Cortex of kidney (tissue), 1 donor: ENCODE measurements at places on chromosomes 1 and 21.

GRCh38 chr1:17618558-17619247, 79.2 kb downstream of the ARHGEF10L start:
- no peak for DNase-seq

DNA sequence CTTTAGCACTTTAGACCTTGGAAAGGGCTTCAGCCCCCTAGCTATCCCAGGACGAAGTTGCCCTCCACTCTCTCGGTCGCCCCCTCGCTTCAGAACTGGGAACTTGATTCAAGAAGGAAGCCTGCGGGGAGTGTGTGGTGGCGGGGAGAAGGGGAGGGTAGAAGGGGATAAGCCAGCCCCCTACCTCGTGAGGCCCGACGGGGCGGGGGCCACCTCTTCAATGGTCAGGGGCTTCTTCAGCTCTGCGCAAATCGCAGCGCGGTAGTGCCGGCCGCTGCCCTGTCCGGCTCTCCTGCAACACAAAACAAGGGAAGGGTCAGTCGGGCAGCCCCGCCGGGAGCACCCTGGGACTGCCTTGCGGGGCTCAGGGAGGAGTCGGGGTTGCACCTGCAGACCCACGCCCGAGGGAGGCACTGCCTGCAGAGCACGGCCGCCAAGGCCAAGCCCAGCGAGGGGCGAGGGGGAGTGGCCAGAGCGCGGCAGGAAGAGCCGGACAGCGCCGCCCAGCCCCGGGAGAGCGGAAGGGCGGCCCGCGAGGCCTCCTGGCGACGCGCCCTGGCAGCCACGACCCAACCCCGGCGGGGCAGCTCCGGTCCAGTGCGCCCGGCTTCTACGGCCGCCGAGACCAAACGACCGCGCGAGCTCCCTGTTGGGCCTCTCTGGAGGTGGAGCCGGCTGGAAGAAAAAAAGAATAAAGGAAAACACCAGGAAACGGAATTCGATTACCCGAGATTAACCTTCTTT, 56.2 kb upstream of the RASAL2 start:
- DNase-seq: peak; percentile 50

DNA sequence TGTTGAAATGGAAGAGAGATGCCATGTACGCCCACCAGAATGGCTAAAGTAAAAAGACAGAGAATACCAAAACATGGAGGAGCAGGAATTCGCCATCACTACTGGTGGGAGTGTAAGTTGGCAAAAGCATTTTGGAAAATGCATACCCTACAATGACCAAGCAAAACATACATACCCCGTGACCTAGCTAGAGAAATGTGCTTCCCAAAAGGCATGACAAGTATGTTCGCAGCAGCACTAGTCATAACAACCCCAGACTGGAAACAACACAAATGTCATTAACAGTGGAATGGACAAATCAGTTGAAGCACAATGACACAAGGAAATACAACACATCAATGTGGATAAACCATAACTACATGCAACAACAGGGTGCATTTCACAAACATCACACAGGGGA, 27.2 kb downstream of the SYT2 start:
- no peak for DNase-seq

- DNase-seq: no peak
Measured at GRCh38 chr1:198605406-198605805, 33.4 kb upstream of the PTPRC start.

GRCh38 chr1:233675446-233675845, 61.5 kb downstream of the KCNK1 start:
- no peak for DNase-seq

DNA sequence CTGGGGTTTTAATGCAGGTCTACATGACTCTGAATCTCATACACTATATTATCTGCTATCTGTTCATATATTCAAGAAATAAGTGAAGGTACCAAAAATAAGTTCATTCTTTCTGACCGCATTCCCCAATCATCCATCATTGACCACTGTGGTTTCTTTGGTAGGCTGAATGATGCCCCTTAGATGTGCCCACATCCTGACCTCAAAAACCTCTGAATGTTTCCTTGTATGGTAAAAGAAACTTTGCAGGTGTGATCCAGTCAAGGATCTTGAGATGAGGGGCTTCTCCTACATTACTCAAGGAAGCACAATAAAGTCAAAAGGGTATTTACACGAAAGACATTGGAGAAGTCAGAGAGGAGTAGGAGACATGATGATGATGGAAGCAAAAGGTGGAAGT, 60.6 kb upstream of the LRRC8B start:
- no peak for DNase-seq

GRCh38 chr1:177133977-177134538, 30.5 kb downstream of the ASTN1 start:
- no peak for DNase-seq
